ENCODE measurements at places on chromosomes 16 and 17.
A peak's percentile ranks its signal among the peaks of the same experiment; 100 is the strongest.

DNA sequence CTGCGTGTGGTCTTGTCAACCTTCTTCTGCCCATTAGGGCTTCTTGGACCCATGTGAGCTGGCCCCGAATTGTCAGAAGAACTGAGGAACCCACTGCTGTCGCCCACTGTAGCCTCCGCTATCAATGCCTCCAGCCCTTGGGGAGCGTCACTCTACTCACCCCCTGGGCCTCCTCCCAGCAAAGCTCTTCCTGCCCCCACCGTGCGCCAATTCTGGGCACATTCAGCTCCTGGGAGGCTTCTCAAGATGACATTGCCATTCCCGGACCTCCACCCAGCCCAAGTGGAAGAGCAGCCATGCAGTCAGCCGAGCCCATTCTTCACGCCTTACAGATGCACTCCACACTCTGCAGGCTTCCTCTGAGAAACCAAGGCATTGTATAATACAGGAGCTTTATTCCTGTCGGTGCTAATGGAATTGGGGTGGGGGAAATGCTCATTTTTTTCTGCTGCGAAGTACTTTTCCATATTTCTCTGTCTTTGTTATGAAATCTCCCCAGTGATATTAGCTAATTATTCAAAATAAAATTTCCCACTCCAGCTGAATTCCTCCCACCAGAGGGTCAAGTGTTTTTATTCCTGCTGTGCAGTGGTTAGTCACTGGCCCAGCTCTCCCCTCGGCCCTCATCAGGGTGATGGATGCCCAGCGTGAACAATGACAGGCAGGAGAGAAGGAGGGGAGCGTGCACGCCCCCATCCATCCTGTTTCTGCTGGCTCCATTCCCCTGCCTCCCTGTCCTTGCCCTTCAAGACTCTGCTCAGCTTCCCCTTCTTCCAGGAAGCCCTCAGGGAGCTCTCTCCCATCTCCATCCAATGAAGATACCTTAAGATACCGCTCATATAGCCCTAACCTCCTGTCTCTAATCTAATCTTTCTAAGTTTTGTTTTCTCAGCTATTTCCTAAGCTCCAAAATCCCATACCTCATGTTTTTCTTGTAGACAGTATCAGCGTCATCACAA is 87.7 kb downstream of the C16orf95 start:
- no peak for DNase-seq

DNA sequence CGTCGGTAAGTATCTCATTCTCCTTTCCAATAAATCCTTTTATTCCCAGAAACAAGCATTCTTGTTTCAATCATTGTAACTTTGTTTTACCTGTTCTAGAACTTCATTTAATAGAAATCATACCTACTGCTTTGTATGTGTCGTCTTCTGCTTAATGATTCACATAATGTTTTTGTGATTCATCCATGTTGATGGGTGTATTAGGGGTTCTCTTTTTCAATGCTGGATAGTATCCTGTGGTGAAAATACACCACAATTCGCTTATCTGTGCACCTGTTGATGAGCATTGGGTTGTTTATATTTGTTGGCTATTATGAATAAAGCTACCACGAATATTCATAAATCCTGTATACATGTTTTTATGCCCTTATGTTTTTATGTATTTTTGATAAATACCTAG is 703.2 kb downstream of the MAF start:
- no peak for DNase-seq

DNA sequence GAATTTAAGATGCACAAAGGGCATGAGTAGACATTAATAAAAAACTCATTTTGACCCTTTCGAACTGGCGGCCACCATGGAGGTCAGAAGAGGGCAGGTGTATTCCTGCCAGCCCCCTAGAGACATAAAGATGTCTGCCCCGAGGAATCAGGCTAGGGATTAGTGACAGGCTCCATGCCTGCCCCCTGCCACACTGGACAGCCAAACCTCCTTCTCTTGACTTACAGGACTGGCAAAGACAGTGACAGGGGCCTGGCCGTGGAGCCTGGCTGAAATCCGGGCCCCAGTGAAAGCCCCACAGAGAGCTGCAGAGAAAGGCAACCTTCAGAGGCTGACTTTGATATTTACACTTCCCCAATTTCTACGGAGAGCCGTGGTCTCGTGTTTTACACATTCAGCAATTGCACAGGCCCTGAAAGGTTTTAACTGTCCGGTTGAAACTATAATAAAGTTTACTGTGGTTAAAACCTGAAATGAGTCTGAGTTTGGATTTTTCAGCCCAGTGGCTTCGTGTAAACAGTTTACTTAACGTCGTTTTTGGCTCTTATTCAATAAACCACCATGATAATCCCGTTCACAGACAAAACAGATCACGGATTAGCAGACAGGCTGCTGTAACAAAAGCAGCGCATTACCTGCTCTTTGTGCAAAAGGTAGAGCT is 243.9 kb upstream of the MYOCD start:
- DNase-seq, result no peak

DNA sequence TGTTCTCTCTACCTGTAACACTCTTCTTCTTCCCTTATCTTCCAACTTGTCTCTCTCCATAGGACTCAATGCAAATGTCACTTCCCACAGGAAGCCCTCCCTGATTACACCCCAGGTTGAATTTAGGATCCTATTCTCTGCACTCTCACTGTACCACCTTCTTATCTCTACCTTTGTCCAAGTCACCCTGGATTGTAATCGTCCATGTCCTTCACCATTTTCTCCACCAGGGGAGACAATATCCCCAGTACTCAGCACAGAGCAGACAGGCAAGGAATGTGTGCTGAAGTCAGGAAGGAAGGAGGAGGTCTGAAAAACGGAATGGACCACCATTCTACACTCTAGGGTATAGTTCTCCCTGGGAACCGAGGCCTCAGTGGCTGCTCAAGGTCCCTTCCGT is 14.2 kb downstream of the C16orf82 start:
- no peak for DNase-seq

DNA sequence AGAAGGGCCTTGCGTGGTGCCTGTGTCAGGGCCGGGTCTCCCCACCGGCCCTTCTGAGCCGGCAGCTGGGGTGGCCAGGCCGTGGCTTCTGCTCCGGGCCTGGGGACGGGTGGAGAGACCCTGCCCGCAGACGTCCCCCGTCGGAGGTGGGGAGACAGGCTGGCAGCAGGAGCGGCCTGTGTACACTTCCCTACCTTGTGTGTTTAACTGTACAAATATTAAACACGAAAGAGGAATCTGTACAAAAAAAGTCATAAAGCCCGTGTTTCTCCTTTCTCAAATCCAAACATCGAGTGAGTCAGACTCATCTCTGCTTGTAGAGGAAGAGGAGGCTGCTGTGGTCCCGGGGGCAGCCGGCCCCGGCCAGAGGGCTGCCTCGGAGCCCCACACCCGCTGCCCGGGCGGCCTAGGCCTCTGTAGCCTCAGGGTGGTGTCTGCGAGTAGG is 2.0 kb downstream of the CACNA1H start:
- DNase-seq, result no peak

GRCh38 chr16:19780321-19780720 is 62.2 kb downstream of the IQCK start:
- no peak for DNase-seq

- DNase-seq, result no peak
Measured at GRCh38 chr16:88508868-88509748, 56.0 kb downstream of the ZFPM1 start.

DNA sequence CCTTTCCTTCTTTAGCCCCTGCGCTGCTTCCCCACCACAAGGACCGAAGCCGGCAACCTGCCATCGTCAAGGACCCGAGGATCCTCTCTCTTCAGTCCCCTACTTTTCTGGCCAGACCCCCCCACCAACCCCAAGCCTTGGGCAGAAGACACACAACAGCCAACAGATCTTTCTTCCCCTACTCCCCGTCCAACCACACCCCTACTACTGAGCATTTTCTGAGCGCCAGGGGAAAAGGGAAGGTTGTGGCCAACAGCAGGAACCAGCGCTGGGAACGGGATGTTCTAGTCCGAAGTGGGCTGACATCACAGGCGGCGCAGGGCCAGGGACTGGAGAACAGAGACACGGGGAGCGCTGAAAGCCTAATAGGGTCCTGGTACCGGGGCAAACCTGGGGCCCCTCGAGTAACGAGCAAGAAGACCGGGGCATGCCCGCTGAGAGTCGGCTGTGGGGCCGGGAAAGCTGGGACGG is 528 bp downstream of the PER1 start:
- peak; percentile 53 for DNase-seq

- DNase-seq, result no peak
Measured at GRCh38 chr17:51548125-51548524, 287.8 kb downstream of the UTP18 start.

DNA sequence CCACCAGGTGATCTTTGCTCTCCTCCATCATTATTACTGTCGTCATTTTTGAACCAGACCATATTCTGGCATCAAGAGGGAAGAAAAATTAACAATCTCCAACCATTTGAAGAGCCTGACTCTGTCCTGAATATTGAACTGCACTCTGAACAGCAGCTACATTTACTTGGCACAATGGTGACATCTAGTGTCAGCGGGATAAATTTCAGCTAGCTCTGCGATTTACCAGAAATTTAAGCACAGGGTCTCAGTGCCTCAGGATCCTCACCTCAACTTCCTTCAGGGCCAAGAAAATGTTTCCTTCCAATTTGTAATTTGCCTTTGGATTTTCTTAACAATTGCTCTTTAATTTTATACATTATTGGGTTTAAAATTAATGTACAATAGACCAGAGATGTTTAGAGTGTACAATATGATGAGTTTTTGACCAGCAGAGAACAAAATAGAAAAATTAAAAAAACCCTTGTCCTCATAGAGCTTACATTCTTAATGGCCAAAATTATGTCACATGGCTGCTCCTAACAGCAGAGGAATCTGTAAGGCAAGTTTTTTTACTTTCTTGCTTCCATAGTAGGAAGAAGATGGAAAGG is 10.7 kb upstream of the ZNF19 start:
- DNase-seq, result peak; percentile 67

GRCh38 chr16:28082624-28083023 is 19.1 kb upstream of the GSG1L start:
- DNase-seq, result no peak

DNA sequence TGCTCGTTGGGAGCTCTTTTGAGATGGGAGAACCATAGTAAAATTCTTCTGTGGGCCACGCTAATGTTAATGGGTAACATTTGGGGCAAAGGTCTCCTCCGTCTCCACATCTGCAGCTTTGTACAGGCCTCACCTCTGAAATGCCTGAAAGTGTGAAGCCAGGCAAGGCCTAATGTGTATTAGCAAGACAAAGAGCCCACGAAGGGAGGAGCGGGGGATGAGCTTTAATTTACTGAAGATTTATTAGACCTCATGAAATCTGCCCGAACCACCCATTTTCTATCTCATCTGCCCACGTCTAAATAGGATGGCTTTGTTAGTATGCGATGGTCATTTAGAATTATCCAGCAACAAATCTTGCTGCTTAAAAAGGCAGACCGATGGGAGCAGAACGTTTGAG is 408.9 kb downstream of the PMP22 start:
- no peak for DNase-seq

GRCh38 chr17:8695916-8696415 is 48.7 kb downstream of the CCDC42 start:
- no peak for DNase-seq

DNA sequence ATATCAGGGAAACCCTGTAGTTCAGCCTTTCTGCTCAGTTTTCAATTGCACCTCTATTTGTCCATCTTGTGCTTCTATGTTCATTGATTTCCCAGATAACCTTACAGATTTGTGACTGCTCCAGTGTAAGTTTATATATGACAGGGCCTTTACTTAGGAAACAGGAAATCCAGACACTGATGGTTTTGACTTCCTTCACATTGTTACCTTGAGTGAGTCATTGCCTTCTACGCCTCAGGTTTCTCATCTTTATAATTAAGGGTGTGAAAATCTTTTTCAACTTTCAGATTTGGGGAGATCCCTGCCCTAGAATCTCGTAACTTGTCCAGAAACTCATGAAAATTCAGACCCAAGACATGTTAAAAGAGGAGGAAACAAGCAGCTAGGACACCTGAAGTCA is 342.4 kb upstream of the TBX2 start:
- DNase-seq, result no peak

DNA sequence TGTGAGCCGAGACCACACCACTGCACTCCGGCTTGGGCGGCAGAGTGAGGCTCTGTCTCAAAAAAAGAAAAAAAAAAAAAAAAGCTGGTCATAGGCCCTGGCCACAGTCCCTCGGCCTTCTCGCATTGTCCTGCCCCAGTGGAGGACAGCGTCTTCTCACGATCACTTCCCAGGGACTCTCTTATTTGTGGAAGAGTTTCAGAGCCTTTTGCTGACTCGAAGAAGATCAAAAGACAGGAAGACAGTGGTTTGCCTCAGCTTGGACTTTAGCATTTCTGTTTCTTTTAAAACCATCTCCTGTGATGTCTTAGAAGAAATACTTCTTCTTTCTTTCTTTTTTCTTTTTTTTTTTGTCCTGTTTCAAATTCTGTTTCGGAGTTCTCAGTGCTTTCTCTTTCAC is 210.0 kb downstream of the FTO start:
- DNase-seq, result no peak

DNA sequence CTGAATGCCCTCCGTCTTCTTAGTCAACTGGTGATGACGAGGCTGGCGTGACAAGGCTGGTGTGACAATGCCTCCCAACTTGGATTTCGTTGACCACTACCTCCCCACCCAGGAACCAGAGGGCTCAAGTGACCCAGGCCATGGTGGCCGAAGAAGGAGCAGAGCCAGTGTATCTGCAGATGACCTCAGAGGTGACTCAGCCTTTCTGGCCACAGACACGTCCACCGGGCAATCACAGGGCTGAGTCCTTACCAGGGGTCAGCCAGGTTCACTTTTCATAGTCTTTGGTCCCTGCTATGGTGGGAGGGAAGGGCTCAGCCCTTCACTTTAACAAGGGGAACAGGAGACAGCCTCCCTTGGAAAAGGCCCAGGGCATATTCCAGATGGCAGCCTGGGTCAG is 116.3 kb downstream of the MAF start:
- DNase-seq, result no peak

GRCh38 chr16:88893127-88893968 is 26.9 kb upstream of the PABPN1L start:
- DNase-seq, result no peak

GRCh38 chr17:46719891-46720290 is 98.6 kb downstream of the WNT3 start:
- DNase-seq, result no peak

DNA sequence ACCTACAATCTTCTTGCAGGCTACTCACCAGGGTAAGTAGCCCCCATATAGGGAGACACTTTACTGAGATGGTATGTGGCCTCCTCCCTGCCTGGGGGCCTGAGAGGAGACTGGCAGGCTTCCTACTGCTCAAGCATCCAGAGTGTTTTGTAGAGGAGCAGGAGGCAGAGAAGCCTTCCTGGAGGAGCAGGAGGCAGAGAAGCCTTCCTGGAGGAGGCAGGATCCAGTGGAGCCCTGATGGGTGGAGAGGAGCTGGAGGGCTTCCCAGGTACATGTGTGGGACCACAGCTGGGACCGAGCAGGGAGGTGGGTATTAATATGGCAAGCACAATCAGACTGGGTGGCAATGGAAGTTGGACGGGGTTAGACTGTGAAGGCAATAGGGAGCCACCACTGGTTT is 2.1 kb upstream of the ADGRG5 start:
- no peak for DNase-seq
